ENCODE measurements at places on chromosomes 7 and 10. TPM values are rescaled to one million over a fixed set of nuclear protein-coding genes. Genes with fewer than 3 reads are reported as not detected.

Gene C10orf53
- not detected for total RNA-seq

GRCh38 chr7:44769376-44769775, 20.7 kb downstream of the ZMIZ2 start:
- H3K4me3 ChIP-seq: no peak overlapping the region
- no peak for DNase-seq
- H3K36me3 ChIP-seq: no peaks in the 10 kb centered on the region
- H3K27me3 ChIP-seq: no peaks in the 10 kb centered on the region
- H3K4me1 ChIP-seq: peaks cover 2% of the 10 kb centered on the region

Gene PDE6C
- not detected for total RNA-seq

DNA sequence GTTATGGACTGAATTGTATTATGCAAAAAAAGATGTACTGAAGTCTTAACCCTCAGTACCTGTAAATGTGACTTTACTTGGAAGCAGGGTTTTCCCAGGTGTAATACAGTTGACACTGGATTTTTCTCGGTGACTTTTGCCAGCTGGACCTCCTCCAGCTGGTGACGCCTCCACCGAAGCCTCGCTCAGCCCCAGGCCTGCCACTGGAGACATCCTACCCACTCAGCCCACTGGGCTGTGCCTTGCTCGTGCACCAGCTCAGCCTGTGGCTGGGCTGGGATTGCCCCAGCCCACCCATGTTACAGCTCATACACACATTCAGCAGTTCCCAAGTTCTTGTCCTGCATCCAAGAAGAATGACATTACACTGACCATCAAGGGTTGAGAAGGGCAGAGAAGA, 42.4 kb upstream of the GPR22 start:
- H3K4me3 ChIP-seq: no peak overlapping the region
- no peaks in the 10 kb centered on the region for H3K36me3 ChIP-seq
- H3K27ac ChIP-seq: no peak overlapping the region
- no peaks in the 10 kb centered on the region for H3K4me1 ChIP-seq
- no peaks in the 10 kb centered on the region for H3K27me3 ChIP-seq

Gene MMRN2
- total RNA-seq: 50.5 TPM

Gene TMEM26
- 0.54 TPM for total RNA-seq

Gene OGDHL
- total RNA-seq: not detected

DNA sequence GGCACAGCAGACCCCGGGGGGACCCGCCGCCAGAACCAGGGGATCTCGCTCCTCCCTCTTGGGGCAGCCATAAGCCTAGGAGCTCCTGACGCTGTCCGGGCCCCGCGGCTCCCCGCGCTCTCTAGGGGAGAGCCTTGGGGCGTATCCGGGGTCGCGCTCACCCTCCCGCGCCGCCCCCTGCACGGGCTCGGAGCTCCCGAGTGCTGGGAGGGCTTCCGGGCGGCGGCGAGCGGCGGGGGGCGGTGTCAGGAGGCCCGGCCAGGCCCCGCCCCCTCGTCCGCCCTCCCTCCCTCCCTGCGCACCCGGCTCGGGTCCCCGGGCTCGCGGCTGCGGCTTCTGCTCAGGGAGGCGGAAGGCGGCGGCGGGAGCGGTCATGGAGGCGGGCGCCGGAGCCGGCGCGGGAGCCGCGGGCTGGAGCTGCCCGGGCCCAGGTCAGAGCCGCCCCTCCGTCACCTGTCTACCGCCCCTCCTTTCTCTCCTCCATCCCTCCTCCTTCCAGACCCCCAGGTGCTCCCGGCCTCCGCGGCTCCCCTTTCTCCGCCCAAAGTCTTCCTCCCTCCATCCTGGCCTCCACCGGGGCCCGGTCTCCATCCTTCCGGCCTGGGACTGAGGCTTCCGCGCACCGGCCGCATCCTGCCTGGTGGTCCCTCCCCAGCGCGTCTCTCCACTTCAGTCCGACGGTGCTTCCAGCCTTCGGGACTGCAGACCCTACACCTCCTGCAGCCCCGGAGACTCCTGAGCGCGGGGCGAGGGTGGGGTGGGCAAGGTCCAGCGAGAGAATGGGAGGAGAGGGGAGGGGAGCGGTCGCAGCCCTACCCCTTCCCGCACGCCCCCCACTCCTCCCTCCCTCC, at the start of gene CCDC136:
TSS of gene CCDC136 (plus strand) at position 848 of the 851 bp plus-strand sequence. CDS start 444 bp downstream, outside the sequence.
- no peaks in the 10 kb centered on the region for H3K4me1 ChIP-seq
- no peaks in the 10 kb centered on the region for H3K27me3 ChIP-seq
- no peaks in the 10 kb centered on the region for H3K36me3 ChIP-seq
- no peak within 1 kb of the TSS for H3K27ac ChIP-seq
- H3K4me3 ChIP-seq: peak within 1 kb of the TSS; percentile 79
- DNase-seq: peak; percentile 93

DNA sequence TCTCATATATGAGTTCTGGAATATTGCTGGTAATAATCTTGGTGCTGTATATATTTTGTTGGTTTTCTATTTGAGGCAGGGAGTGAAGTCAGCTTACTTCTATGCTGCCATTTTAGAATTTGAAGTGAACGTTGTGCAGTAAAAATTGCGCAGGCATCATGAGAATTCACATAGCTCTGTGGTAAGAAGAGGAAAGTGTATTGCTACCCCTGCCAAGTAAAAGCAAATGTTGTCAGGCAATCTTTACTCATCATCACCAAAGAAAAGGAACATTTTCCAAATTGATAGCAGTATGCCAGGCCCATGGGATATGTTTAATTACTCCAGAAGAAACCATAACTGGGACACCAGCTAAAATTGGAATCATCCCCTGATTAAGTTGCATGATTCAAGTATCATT, 13.4 kb downstream of the FEZF1 start:
- H3K27me3 ChIP-seq: no peaks in the 10 kb centered on the region
- no peak overlapping the region for H3K27ac ChIP-seq
- no peak for DNase-seq
- H3K4me3 ChIP-seq: no peak overlapping the region

DNA sequence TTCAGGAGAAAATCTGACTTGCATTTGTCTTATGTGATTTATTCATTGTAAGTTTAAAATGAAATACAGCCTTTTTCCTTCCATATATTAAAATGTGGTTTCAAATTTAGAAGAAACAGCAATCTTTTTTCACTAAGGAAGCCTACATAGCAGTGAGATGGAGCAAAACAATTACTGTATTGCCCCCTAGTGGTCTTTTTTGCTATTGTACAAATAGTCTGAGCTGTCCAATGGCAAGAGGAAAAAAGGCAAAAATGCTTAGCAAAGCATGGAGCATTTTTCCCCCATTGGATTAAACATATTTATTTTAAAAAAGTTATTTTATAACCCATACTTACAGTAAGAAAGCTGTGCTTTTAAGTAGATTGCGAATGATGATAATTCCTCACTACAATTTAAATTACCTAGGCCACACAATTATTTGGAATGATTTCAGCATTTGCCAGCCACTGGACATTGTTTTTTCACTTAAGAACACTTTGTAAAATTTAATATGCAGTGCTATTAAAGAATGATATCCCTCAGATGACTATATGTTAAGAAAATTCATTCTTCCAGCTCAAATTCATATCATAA, 119.5 kb downstream of the CPED1 start:
- no peak for DNase-seq
- H3K4me3 ChIP-seq: no peak overlapping the region
- peaks cover 2% of the 10 kb centered on the region for H3K4me1 ChIP-seq
- no peaks in the 10 kb centered on the region for H3K27me3 ChIP-seq
- no peak overlapping the region for H3K27ac ChIP-seq

DNA sequence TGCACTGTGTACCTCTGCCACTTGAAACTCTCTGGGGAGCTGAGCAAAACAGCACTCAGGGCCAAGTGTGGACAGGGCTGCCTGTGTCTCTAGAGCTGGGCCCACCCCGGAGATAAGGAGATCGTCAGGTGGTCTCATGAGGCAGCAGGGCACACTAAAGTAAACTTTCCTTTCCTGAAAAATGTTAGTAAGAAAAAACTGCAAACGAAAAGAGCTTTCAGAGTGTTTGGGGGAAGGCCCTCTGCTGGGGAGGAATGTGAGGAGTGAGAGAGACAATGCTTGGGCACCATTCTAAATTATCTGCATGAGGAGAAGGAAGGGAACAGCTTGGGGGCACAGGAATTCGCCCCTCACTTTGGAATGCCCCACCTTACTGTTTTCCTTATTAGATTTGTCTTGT, 127.7 kb downstream of the ATXN7L1 start:
- no peak overlapping the region for H3K4me3 ChIP-seq
- H3K27me3 ChIP-seq: no peaks in the 10 kb centered on the region
- no peaks in the 10 kb centered on the region for H3K4me1 ChIP-seq
- DNase-seq: no peak

DNA sequence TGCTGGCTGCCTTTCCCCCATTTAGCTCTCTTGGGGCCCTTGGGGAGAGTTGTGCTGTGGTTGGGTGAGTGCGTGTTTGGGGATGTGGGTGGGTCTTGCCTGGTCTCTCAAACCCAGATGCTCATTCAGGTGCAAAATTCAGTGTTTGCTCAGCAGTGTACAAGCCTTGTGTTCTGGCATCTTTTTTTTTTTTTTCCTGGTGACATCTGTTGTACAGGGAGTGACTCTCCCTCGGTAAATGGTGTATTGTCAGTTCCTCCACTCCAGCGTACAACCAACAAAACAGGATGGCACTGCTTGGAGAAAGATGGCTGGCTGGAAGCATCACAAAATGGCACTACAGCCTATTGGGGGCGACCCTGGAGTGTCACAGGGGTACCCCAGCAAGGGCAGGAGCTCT, 75.5 kb downstream of the LRMDA start:
- H3K27ac ChIP-seq: no peak overlapping the region
- H3K27me3 ChIP-seq: no peaks in the 10 kb centered on the region
- H3K4me1 ChIP-seq: peaks cover 14% of the 10 kb centered on the region
- H3K4me3 ChIP-seq: no peak overlapping the region
- DNase-seq: no peak

DNA sequence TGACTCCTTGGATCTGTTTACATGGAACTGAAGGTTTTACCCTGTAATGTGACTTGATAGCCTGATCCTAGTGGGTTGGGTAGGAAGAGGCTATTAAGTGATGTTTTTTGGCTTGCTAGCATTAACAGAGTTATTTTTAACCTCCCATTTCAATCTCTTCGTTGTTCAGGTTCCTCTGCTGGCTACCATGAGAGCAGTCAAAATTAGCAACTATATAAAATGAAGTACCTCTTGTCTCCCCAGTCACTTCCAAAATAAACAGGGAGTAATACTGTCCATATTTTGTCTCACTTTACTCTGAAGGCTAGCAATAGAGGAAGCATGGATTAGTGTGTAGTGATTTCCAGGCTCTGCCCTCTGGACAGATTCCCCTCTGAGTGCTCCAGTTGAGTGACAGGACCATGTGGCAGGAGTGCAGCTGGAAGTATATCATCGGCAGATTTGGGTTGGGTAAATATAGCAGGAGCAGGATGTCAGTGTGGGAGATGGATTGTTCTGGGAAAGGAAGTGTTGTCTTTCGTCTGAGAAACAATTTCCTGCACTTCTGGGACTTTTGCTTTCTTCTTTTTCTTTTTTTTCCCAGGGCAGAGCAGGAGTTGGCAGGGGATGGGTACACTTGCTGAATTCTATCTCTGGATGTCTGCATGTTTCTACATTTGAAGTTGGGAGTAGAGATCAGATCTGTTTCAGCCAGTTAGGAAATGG, 35.2 kb downstream of the GBF1 start:
- peak overlapping the region; percentile 18 for H3K27ac ChIP-seq
- no peak overlapping the region for H3K4me3 ChIP-seq
- DNase-seq: no peak
- H3K27me3 ChIP-seq: no peaks in the 10 kb centered on the region
- peaks cover 4% of the 10 kb centered on the region for H3K4me1 ChIP-seq

DNA sequence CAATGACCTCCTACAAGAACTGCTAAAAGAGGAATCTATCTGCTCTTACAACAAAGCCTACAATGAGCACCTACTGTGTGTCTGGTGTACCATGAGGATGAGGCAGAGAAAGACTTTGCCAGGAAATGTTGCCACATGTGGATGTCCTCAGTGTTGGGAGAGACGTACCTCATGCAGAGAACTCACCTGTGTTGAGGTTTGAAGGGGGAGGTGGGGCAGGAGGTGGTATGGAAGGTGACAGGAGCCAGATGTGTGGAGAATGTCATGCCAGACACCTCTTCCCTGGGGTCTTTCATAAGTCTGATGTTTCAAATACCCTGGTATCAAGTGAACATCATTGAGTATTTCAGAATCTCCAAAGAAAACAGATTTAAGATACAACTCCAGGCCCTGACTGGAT, 220.1 kb upstream of the RNF32 start:
- DNase-seq: no peak
- H3K4me1 ChIP-seq: no peaks in the 10 kb centered on the region
- no peak overlapping the region for H3K27ac ChIP-seq
- H3K36me3 ChIP-seq: no peaks in the 10 kb centered on the region
- H3K4me3 ChIP-seq: no peak overlapping the region

GRCh38 chr7:158707610-158708009, 3.0 kb upstream of the NCAPG2 start:
- no peak for DNase-seq
- H3K27ac ChIP-seq: no peak overlapping the region
- H3K36me3 ChIP-seq: no peaks in the 10 kb centered on the region
- no peaks in the 10 kb centered on the region for H3K27me3 ChIP-seq
- H3K4me3 ChIP-seq: no peak overlapping the region

GRCh38 chr10:101027106-101027720, 3.7 kb downstream of the PDZD7 start:
- H3K27ac ChIP-seq: no peak overlapping the region
- no peak for DNase-seq
- no peak overlapping the region for H3K4me3 ChIP-seq

Gene CPA5
- total RNA-seq: not detected

DNA sequence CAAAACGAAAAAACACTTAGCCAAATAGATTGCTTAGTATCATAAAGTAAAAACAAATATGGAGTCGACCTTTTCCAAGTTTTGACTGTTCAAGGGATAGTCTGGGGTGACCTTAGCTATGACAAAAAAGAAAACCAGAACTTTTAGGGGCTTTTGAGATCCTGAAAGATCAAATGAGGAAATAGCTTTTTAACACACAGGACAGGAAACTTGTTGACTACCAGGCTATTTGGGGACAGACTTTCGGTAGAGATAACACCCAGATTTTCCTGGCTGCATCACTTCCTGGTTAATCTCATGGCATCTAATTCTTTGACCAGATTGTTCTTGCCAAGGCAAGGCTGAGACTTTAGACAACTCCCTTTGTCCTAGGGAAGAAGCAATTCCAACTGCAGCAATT, 34.5 kb upstream of the EGR2 start:
- H3K27ac ChIP-seq: no peak overlapping the region
- H3K36me3 ChIP-seq: no peaks in the 10 kb centered on the region
- H3K27me3 ChIP-seq: no peaks in the 10 kb centered on the region
- H3K4me1 ChIP-seq: no peaks in the 10 kb centered on the region
- no peak for DNase-seq
- no peak overlapping the region for H3K4me3 ChIP-seq

Gene PWWP2B
- total RNA-seq: 8.7 TPM

GRCh38 chr10:127563718-127564553, 14.8 kb downstream of the NPS start:
- H3K4me1 ChIP-seq: no peaks in the 10 kb centered on the region
- H3K27me3 ChIP-seq: no peaks in the 10 kb centered on the region
- no peak overlapping the region for H3K4me3 ChIP-seq

DNA sequence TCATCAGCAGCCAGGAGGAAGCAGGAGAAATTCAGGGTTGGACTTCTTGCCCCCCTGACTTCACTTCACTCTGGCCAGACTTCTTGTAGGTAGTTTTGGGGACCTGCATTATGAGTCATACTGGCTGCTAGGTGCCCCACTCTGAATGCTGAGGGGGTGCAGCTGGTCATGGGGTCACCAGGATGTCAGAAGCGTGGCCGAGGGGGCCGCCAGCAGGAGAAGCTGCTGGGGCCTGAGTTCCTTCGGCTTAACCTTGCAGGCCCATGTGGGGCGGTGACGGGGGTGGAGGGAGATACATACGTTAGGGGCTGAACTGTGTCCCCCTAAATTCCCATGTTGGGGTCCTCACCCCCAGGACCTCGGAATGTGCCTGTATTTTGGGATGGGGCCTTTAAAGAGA, 18.2 kb downstream of the UNCX start:
- no peaks in the 10 kb centered on the region for H3K4me1 ChIP-seq
- H3K36me3 ChIP-seq: no peaks in the 10 kb centered on the region
- no peak for DNase-seq
- H3K4me3 ChIP-seq: no peak overlapping the region
- no peaks in the 10 kb centered on the region for H3K27me3 ChIP-seq
- no peak overlapping the region for H3K27ac ChIP-seq

Gene SCART1
- 7.3 TPM for total RNA-seq
